Thyroid gland (tissue), 4 donors: ENCODE measurements at places on chromosomes 16 and 17.
A peak's percentile ranks its signal among the peaks of the same experiment; 100 is the strongest.

- peak; percentile 98 for DNase-seq
Measured at GRCh38 chr17:82859431-82860403, 19.9 kb upstream of the ZNF750 start.

GRCh38 chr16:16051132-16051531, 101.7 kb downstream of the ABCC1 start:
- DNase-seq: no peak

DNA sequence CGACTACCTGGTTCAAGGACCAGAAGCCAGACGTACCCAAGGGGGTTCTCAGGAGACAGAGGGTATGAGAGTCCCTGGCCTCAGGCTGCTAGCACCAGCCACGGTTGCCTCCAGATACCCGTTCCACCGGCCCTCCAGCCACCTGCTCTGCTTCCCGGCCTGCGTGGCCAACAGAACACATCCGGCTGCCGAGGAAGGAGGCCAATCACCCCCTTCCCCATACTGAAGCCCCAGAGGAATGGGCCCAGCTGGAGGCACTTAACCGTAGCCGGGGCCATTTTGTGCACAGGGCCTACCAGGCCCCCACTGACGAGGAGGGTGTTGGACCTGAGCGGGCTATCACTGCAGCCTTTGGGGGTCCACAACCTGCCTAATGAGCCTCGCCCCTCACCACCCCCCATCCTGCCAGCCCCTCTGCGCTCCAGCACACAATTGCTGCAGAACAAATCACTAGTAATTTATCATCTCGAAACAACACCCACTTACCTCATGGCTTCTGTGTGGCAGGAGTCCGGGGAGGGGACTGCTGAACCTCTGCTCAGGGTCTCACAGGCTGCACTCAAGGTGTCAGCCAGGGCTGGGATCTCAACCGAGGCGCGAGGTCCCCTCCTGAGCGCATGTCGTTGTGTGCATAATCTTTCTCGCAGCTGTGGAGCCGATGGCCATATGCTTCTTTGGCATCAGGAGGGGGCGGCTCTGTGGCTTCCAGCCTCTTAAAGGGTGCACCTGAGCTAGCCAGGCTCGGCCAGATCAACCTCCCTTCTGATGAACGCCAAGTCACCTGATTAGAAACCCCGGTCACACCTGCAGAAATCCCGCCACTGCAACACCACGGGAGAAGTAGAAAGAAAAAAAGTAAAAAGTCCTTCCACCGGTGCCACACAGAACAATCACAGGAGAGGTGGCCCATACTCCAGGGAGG, 10.1 kb upstream of the KREMEN2 start:
- no peak for DNase-seq

DNA sequence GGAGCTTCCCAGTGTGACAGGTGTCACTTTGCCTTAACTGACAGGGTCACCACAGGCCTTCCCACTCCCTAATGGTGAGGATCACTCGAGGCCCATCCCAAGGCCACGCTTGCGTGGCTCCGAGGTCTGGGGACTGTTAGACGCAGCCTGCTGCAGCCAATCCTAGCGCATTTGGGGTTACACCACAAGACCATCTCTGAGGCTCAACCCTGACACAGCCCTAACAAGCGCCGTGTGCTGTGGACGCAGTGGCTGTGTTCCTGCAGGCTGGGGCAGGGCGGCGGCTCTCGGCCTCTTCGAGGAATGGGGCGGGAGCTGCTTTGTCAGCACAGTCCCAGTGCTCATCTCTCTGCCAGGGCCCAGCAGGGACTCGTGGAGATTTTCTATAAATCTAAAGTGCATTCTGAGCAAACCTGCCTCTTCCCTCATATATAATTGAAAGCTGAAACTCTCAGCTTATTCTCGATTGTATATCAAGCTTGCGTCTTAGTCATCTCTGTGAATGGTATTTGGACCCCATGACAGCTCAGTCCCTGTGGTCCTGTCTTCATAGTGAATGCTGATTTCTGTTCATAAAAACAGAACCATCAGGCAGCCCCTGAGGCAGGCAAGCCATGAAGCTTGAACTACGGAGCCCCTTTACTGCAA, 65.8 kb upstream of the CHMP6 start:
- no peak for DNase-seq

GRCh38 chr17:1473841-1474240, 17.8 kb upstream of the CRK start:
- DNase-seq: no peak

DNA sequence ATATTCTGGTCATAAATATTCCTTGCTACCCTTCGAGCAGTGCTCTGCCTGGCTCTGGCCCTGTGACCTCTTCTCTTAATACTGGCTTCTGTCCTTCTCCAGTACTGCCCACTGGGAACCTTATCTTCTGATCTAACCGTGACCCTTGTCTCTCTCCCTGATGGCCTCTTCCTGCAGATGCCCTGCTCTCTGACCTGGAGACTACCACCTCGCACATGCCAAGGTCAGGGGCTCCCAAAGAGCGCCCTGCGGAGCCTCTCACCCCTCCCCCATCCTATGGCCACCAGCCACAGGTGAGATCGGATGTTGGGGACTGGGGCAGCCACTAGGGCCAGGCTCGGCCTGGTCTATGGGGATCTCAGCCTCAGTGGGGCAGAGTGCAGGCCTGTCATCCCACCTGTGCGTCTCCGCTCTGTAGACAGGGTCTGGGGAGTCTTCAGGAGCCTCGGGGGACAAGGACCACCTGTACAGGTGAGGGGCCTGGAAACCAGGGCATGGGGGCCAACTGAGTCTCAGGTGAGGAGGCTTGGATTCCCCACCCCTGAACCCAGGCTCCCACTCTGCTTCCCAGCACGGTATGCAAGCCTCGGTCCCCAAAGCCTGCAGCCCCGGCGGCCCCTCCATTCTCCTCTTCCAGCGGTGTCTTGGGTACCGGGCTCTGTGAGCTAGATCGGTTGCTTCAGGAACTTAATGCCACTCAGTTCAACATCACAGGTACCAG, 1.5 kb downstream of the TGFB1I1 start:
- no peak for DNase-seq

GRCh38 chr16:4631444-4631843, 6.8 kb downstream of the MGRN1 start:
- DNase-seq: no peak

DNA sequence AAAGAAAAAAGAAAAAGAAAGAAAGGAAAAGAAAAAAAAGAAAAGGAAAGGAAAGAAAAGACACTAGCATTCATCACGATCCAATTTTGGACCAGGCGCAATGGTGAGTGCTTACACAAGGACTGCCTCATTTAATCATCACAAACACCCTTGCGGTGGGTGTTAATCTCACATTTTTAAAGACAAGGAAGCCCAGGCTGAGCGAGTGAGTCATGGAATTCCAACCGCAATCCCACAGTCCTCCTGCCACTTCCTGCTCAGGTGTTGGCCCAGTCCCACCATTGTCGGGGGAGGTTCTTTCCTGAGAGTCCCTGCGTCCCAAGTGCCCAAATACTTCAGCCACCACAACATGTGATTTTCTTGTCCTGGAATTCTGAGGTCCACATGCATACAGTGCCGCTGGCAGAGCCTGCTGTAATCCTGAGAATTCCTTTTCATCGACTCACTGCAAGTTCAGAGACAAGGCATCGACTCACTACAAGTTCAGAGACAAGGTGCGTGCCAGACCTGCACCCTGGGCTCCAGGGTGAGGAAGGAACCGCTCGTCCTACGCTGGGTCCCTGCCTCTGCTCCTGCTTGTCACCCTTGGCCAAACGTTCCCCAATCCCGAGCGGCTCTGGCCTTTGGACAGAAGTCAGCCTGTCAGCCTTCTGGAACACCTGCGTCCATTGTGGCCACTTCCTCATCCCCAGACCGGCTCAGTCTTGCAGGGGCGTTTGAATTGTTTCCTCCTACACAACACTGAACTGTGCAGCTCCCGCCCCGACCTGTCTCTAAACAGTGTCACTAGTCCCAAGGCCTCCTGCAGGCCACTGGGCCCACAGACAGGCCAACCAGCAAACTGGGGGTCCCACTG, 5.8 kb downstream of the ZG16B start:
- DNase-seq: no peak

DNA sequence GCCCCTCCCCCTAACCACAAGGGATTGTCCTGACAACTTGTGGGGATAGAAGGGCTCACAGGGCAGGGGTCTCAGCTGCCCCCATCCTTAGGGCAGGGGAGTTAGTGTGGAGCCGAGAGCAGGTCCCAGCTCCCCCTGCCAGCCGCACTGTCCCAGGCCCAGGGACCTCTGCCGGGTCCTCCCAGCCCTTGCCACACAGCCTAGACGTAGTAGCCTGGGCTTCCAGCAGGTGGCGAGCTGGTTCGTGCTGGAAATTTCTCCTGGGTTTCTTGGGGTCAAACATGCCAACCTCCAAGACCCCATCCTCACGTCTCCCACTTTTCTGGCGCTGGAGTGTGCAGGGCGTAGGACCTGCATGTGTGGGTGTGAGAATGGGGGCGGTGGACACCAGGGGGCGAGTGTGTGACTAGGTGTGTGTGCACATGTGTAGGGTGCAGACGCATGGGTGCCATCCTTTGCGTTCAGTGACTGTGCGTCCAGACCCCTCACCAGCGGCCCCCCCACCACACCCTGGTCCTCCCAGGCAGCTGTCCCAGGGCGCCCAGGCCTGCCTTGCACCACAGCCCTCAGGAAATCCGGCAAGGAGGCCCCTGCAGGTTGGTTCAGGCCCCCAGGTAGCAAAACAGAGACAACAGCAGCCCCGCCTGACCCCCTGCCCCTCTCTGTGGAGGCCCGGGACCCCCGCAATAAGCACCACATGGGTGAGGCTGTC, 29.5 kb downstream of the SBK1 start:
- peak; percentile 23 for DNase-seq
